ENCODE measurements at places on chromosomes 7 and 10.

- DNase-seq = no peak
These were observed 178.2 kb upstream of the NRG3 start for GRCh38 chr10:81696609-81697388.

- no peak for DNase-seq
These were observed 160.5 kb downstream of the ADAM12 start for GRCh38 chr10:126227762-126228134.

- DNase-seq = no peak
These were observed 80.4 kb upstream of the GRB10 start for GRCh38 chr7:50863053-50863452.

DNA sequence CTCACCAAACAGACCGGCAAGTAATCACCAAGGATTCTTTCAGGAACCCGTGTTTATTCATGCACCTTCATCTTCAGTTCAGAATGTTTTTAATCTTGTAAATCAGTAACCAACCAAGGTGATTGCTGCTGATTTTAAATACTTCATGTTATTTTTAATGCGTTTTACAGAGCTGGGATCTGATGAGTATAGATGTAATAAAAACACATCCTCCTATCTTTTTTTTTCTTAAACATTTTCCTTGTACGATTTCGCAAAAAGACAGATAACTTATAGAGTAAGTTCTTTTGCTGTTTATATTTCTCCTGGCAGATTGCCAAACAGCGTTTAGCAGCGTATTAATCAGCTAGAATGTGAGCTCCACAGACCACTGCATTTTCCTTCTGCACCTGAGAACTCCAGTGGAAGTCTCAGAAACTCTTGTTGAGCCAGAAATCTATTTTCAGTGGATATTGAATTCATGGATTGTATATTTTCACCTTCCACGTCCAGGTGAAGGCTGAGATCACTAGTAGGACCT is 397.8 kb upstream of the NRP1 start:
- DNase-seq = no peak

- no peak for DNase-seq
These were observed 108.4 kb downstream of the GRB10 start for GRCh38 chr7:50674299-50674698.

DNA sequence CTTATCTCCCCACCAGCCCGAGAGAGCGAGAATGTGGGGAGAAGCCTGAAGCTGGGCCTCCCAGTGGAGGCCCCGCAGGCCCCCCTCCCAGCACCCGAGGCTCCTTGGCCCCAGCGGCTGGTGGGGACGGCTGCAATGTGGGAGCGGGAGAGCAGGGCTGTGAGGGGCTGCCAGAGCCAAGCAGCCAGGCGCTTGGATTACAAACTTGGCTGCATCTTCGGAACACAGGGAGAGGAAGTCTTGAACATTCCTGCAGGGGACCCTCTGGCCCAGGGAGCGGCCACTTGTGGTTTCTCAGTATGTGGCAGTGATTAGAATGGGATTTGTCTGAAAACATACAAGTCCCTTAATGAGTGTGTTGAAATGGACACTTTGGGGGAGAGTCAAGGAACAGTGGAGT is 23.2 kb downstream of the ELN start:
- DNase-seq = no peak

DNA sequence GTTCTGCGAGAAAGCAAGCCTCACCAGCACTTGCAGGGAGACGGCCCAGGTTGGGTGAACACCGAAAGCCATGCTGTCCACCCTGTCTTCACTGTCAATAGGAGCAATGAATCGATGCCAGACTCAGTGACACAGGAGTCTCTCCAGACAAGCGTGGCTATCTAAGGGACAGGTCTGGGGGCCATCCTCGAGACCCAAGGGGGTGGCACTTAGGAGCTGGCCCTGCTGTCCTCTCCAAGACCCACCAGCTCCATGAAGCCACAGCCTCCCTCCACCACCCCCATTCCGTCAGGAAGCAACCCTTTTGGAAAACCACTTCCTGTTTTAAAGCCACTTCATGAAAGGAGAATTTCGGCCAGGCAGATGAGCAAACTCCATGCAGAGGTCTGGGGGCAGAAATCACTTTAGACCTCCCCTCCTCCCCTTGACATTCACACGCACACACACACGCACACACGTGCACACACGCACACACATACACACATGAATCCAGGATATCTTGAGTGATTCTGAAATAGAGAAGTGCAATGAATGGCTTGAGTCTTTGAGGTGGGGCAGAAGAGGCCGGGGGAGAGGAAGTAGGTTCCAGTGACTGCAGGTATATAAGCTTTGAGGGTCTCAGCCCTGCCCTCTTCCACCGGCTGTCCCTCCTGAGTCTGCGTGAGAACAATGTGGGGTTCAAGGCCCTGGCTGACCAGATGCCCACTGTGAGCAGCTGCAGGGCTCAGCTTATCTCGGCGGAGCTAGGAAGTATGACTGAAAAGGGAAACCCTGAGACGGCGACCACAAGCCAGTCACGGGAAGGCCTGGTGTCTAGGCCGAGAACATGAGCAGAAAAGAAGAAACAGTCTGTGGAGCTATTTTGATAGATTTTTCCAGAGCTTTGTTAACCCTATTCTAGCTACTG is 25.0 kb downstream of the RGS10 start:
- peak; percentile 40 for DNase-seq

DNA sequence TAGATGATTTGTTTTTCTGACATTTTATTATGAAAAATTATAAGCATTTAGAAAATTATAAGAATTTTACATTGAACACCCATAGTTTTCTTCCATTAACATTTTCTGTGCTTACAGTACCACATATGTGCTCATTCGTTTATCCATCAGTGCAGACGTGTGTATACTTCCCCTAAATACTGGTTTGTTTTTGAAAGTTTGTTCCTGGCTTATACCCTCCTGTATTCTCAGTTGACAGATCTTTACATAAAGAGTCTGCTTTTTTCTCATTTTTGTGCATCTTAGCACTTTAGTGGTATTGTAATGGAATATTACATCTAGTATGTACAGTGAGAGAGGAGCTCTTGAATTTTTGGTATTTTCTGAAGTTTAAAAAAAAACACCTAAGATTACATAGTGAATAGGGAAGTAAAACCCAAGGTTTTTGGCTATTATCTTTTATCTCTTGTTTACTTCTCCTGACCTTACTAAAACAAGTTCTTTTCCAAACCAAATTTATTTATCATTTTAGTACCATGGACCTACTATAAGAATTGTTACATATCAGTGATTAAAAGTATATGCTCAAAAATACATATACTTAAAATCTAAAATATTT is 8.1 kb downstream of the DLD start:
- no peak for DNase-seq

- no peak for DNase-seq
These were observed 24.9 kb upstream of the GIMAP7 start for GRCh38 chr7:150489782-150490181.

DNA sequence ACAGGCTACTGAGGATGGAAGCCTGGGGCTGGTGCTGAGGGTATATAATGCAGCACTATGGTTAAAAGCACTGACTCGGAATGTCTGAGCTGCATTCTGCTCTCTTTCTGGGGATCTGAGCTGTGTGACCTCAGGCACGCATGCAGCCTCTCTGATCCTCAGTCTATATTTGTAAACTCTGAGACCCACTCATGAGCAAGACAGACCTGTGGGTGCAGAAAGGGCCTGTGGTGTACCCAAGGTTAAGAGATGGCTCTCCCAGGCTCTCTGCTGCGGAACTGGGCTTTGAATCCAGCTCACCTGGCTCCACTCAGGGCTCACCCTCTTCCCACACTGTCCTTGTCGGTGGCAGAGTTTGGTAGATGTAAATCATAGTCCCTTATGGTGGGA is 89.9 kb downstream of the CHST15 start:
- DNase-seq = no peak

GRCh38 chr10:58918887-58919286 is 257.6 kb upstream of the PHYHIPL start:
- DNase-seq = no peak

GRCh38 chr7:98107313-98107721 is 655 bp downstream of the LMTK2 start:
- no peak for DNase-seq

DNA sequence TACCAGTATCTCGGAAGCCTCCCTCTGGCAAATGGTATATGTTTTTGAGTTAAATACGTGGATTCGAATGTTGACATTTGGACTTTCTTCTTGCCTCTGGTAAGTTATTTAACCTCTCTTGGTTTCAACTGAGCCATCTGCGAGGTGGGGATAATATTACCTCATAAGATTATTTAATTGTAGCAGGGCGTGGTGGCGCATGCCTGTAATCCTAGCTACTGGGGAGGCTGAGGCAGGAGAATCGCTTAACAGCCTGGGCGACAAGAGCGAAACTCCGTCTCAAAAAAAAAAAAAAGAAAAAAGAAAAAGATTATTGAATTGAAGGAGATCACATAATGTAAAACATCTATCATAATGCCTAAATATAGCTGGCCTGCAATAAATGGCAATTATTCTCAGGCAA is 396 bp upstream of the TAF5 start:
- DNase-seq = no peak

GRCh38 chr7:69588773-69589172 is 9.5 kb upstream of the AUTS2 start:
- no peak for DNase-seq

- DNase-seq = no peak
These were observed 14.5 kb downstream of the LIMK1 start for GRCh38 chr7:74097937-74098614.

DNA sequence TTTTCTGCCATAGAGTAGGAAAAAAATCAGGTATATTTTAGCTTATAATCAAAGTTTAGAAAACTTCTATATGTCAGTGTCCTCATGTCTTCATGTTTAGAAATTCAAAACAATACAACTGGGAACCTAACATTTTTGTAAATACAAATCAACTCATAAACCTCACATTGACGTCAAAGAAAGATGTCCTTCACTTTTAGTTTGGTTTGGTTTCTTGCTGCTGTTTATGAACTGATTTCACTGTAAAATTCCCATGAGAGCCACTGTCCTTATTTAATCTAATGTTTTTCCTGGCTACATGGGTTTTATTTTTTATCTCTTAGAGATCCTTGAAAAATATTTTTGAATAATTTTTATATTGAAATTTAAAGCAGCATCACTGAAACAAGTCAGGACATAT is 208.4 kb downstream of the DYNC1I1 start:
- DNase-seq = no peak

GRCh38 chr7:47384755-47385535 is 197.0 kb downstream of the TNS3 start:
- DNase-seq = no peak

DNA sequence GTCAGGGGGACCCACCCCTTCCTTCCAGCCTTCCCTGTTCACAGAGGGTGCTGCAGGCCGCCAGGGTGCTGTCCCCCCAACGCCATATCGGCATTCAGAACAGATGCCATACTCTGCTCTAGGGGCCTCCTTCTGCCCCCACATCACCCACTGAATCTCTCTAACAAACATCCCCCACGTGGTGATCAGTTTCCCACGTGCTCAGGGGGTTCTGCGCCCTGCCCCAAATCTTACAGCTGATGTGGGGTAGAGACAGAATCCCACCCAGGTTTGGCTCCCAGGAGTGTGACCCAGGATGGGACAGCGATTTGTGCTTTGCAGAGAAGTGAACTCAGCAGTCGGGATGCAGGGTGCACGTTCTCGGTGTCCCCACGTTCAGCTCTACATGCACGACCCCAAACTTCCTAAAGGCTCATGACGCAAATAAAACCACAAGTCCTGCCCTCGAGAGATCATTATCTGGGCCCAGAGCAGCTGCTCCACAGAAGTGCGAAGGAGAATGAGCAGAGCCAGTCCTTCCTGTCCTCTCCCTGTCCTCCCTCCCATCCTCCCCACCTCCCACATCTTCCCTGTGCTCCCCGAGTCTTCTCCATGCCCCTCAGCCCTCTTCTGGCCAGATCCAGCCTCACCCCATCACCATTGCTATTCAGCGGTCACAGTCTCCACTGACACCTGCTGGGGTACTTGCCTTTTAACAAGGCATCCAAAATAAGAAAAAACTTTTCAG is 423.4 kb downstream of the DNAJB6 start:
- no peak for DNase-seq

DNA sequence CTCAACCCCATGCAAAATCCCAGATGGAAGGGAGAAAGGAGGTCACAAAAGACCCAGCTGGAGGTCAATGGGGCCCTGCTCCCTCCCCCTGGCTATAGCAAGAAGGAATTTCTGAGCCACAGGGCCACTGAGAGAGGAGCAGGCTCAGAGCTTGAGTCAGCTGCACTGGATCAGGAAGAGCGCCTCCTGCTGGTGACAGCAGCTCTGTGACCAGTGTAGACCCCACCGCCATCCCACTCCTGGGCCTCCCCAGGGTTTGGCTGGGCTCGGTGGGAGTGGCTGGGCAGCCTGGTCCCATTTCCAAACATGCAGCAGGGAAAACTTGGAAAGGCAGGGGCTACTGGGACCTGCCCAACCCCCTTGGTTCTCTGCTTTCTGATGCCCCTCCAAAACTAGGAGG is 31.5 kb upstream of the PRLHR start:
- DNase-seq = no peak

- no peak for DNase-seq
These were observed 5.0 kb upstream of the PDK4 start for GRCh38 chr7:95601316-95601715.

DNA sequence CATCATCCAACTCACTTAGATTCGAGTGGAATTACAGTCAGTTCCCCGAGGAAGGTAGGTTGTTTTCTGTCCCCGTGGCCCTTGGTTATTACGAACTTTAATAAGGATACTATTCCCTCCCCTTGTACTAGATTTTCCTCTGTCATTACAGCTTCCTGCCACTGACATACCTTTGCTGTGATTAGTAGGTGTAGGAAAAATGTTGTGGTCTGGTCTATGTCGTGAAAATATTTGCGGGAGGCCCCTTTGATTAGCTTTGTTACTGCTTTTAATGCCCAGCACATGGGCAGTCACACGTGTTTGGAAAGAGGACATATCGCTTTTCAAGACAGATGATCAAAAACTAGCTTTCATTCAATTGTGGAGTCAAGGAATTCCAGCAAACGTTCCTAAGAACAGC is 92.2 kb downstream of the GATA3 start:
- no peak for DNase-seq

DNA sequence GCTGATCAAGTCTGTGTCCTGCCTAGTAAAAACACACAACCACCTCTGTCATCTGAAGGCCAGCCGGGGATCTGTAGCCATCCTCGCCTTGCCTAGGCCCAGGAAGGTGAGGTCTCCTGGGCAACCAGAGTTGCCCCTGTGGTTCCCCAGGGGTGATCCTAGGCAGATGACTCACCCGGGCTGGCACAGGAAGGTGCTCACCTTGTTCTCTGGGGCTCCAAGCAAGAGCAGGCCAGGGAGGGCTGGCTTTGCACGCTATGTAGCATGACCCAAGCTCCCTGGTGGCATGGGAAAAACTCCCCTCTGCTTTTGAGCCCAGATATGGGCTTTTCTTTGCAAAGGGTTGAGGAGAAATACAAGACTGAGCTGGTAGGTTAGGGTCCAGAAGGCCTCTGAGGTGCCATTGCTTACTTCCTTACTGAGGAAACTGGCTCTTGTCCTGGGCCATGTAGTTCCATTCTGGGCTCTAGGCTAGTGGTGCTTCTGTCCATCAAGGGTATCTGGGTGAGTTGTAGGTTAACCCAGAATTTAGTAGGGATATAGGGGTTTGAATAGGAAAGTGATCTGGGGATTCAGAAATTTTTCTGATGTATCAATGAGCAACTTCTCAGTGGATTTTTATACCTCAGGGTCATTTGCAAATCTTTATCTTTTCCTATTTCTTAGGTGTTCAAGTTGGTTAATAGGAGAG is 112.0 kb downstream of the NT5C2 start:
- DNase-seq = no peak

- DNase-seq = no peak
These were observed 659.8 kb upstream of the FOXK1 start for GRCh38 chr7:4022265-4022664.

- DNase-seq = no peak
These were observed 26.7 kb downstream of the PTN start for GRCh38 chr7:137316648-137317353.

All from GM19239 (cell line).